ENCODE measurements at places on chromosomes 7 and 10.

GRCh38 chr7:135645296-135645904 is 16.9 kb upstream of the STMP1 start:
- DNase-seq: no peak

GRCh38 chr7:90552521-90552920 is 43.6 kb upstream of the CDK14 start:
- no peak for DNase-seq

GRCh38 chr7:73638911-73639310 is 14.6 kb upstream of the MLXIPL start:
- no peak for DNase-seq

GRCh38 chr10:81309041-81309552 is 565.9 kb upstream of the NRG3 start:
- DNase-seq: no peak

GRCh38 chr7:6385909-6386560 is 61.7 kb downstream of the DAGLB start:
- DNase-seq: no peak

DNA sequence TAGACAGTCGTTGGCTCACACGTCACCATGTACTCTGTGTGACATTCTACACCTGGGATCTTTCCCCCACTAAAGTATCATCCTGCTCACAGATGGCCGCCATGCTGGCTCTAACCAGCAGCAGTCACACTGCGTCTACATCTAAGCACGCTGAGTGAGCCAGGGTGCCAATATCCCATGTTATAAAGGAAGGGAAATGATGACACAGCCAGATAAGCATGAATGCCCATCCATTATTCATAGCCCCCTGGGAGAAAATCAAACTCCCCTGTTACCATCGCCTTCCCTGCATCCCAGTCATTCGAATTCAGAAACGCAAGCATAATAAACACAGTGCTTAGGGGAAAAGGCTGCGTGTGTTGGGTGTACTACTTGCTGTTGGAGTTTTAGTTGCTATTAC is 698.2 kb upstream of the AUTS2 start:
- no peak for DNase-seq

GRCh38 chr10:73965890-73966768 is 31.8 kb upstream of the VCL start:
- DNase-seq: no peak

- DNase-seq: no peak
Measured at GRCh38 chr10:15719049-15719898, 448 bp downstream of the ITGA8 start.

- no peak for DNase-seq
Measured at GRCh38 chr10:11037991-11038390, 20.3 kb downstream of the CELF2 start.

GRCh38 chr7:25854059-25854458 is 297.9 kb upstream of the NFE2L3 start:
- DNase-seq: no peak

DNA sequence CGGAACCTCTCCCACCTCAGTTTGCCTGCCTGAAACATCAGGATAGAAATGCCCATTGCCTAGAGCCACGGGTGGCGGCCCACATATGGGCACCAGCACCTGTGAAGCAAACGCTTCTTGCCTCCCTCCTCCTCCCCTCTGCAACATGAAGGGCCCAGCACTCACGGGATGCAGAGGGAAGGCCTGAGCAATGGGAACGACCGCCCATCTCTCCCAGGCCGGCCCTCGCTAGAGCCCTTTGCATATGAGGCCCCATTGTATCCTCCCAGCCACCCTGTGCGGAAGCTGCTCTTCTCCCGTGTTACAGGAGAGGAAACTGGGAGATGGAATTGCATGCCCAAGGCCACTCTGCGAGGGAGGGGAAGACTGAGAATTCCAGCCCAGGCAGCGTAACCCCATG is 88.2 kb downstream of the RGS10 start:
- DNase-seq: no peak

DNA sequence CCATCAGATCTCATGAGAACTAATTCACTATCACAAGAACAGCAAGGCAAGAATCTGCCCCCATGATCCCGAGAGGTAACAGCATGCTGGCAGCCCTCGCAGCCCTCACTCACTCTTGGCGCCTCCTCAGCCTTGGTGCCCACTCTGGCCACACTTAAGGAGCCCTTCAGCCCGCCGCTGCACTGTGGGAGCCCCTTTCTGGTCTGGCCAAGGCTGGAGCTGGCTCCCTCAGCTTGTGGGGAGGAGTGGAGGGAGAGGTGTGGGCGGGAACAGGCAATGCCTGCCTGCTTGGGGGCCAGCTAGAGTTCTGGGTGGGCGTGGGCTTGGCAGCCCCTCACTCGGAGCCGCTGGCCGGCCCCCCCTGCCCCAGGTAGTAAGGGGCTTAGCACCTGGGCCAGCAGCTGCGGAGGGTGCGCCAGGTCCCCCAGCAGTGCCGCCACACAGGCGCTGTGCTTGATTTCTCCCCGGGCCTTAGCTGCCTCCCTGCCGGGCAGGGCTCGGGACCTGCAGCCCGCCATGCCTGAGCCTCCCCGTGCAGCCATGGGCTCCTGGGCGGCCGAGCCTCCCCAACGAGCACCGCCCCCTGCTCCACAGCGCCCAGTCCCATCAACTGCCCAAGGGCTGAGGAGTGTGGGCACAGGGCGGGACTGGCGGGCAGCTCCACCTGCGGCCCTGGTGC is 24.0 kb upstream of the ZNF438 start:
- DNase-seq: no peak

DNA sequence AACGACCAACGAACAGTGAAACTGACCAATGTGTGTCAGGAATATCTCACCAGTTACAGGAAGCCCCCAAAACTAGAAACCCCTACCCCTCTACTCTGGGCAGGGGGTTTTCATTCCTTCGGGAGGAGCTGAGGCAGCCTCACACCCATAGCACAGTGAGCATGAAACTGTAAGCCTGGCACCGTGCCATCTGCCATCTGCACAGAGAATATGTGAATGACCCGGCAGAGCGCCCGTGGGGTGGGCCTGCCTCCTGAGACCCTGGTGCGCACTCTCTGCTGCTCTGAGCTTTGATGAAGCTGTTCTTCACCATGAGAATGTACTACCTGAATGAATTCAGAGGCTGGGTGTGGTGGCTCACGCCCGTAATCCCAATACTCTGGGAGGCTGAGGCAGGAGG is 27.1 kb downstream of the DAGLB start:
- no peak for DNase-seq

- no peak for DNase-seq
Measured at GRCh38 chr7:132051311-132051710, 494.9 kb upstream of the PODXL start.

DNA sequence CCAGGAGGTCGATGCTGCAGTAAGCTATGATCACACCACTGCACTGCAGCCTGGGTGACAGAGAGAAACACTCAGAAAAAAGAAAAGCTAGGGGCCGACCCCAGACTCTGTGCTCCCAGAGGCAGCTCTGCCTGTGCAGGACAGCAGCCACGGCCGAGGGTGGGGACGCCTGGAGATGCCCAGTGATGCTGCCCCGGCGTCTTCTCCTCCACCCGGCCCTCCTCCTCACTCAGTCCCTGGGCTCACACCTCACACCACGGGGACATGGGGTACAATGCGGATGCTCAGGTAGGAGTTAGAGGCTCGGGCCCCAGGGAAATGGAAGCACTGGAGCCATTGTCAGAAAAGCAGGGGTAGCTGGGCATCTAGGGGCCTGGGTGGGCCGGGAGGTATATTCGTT is 46.3 kb upstream of the ELFN1 start:
- no peak for DNase-seq

DNA sequence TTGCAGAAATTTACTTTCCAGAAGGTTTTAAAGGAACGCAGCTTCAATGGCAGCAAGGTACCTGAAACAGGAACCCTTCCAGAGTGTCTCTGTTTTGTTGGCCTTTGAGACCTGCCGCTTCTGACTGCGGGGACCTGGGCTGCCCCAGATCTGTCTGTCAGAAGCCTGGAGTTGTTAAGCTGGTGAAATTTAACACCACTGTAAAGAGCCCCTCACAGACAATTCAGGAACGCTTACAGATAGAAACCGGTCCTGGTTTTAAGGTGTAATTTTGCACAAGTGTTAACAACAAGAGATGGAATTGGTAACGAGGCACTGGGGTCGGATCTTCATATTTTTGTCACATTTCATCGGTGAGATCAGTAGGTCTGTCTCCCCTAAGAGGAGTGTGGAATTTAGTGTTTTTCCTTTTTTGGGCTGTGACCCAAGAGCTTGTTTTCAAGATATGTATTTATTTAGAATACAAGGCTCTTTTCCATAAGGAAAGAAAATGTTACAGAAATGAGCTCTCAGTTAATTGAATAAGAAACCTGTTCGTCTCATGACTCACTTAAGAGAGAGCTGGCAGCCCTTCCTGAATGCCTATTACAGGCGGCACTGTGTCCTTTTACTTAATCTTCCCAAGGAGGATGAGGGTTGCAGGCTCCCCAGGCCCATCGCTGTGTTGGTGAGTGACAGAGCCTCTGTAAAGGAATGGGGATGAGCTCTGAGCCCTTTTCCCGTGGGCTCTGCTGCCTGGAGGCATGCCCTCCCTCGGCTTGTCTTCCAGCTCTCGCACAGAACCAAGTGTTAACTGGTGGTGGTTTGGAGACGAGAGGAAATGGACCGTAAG is 168.7 kb downstream of the CUX1 start:
- no peak for DNase-seq

DNA sequence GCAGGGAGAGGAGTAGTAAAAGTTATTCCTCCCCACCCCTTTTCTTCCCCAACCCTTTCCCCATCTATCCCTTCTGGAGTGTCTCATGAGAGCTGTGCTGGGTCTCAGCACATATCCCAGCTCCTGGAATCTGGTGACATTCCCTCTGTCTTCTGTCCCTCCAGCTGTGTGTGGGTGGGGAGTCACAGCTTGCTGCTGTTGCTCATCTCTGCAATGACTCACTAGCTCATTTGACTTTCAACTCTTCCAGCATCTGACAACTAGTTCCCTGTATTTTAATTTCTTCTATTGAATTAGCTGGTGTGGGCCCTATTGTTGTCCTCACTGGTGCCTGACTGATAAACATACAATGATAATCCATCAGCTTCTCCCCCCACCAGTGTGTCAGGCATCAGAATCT is 198.9 kb upstream of the AUTS2 start:
- DNase-seq: no peak

DNA sequence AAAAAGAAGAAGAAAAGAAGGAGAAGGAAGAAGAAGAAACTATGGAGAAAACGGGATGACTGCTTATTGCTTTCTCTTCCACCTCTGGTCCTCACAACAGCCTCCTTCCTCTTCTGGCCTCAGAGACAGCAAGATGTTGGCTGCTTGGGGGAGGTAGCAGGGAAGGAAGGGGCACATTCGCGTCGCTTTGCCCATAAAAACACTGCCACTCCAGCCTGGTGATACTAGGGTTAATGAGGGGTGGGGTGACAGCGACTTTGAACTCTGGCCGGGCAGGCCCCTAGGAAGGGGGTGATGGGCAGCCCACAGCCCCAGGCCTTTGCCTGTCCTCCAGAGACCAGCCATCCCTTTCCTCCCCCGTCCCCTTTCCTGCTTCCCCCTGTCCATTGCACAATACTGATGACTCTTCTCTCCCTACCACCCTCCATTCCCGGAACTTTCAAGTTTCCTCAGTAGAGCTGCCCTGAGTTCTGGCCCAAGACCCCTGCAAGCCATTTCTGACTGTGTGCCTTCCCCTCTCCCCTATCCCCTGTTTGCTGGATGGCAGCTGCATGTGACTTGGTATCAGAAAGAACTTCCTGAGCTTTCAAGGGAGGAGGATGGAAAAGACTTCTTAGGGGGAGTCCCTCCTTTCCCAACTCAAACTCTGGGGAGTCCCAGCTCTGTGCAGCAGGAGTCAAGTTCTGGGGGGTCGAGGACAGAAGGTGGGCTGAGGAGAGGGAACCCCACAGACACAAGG is 2.2 kb upstream of the CUEDC2 start:
- no peak for DNase-seq

DNA sequence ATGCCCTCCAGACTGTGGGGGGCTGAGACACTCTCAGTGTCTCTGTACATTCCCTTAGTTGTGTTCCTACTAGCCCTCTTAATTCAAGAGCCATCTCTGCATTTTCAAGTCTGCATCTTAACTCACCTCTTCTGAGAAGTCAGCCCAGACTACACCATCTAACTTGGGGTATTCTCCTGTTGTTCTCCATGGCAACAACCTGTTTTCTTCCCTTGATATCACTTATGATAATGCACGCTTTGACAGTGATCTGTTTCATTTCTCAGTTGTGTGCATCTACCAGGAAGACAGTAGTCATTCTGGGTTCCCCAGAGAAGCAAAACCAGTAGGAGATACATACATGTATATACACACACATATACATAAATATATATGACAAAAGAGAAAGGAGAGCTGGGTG is 707.3 kb upstream of the IGFBP3 start:
- no peak for DNase-seq

GRCh38 chr10:26169466-26169865 is 47.1 kb upstream of the GAD2 start:
- DNase-seq: no peak

DNA sequence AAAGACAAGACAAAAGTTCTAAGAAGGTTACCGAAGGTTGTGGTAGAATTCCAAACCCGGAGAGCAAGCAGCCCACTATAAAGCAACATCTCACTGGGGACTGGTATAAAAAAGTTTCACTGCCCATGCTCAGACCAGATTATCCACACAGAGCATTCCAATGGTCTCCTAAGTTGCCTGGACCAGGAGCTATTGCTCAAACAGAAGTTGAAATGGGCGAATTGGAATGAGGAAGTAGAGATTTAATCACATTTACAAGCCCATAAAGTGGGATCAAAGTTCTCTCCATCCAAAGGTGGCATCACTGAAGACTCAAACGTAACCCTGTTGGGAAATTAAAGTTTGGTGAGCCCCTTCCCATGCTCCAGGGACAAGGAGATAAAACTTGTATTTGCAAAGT is 19.8 kb downstream of the OR2F1 start:
- DNase-seq: no peak

DNA sequence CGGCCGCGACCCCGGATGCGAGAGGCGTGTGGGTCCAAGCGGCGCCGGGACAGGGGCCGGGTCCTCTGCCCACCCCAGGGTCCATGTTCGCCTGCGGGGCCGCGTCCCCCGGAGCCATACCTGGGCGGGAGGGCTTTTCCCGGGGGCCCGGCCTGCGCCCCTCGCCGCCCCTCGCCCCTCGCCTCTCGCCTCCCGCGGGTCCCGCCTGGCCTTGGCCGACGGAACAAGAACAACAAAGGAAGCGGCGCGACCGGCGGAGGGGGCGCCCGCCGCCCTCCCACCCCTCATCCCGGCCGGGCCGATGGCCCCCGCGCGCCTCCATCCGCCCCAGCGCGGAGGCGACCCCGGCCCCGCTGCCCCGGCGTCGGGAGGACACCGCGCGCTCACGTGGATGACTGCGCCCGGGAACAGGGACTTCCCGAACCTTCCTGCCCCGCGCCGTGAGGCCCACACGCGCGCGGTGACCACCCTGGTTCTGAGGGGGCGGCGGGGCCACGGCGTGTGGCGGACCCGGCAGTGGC is 348.2 kb downstream of the DNAJB6 start:
- no peak for DNase-seq

- no peak for DNase-seq
Measured at GRCh38 chr7:37007268-37007667, 283.0 kb upstream of the AOAH start.

- DNase-seq: no peak
Measured at GRCh38 chr7:147412782-147413556, 1177.6 kb upstream of the C7orf33 start.

- DNase-seq: no peak
Measured at GRCh38 chr10:120431251-120431651, 25.8 kb upstream of the PLPP4 start.

Data from stimulated activated CD4-positive, alpha-beta T cell treated with anti-CD3 and anti-CD28 coated beads, Interleukin-12 subunit alpha, Interleukin-12 subunit beta, amount 100 ng/mL, for 4 hours (primary cell).